ENCODE measurements at places on chromosomes 13 and 19.

DNA sequence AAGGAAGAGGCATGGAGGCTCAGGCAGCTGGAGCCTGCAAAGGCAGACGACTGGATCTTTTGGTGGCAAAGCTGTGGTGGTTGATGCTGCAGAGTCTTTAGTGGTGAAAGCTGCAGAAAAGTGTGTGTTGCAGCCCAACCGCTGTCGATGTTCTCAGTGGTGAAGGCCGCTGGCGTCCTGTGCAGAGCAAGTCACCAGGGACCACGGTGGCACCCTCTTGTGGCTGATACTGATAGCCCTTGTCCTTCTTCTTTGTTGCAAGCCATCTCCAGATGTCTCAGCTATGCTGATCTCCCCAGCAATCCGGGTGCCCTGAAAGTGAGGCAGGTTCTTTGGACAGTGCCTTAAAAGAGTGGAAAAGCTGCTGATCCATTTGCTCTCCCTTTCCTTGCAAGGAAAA, 610.9 kb upstream of the PCDH9 start:
- no peak overlapping the region for H3K4me3 ChIP-seq
- no peaks in the 10 kb centered on the region for H3K4me1 ChIP-seq
- H3K36me3 ChIP-seq = no peaks in the 10 kb centered on the region
- H3K27me3 ChIP-seq = no peaks in the 10 kb centered on the region
- no peak for DNase-seq

- no peak for DNase-seq
- no peaks in the 10 kb centered on the region for H3K27me3 ChIP-seq
- no peaks in the 10 kb centered on the region for H3K36me3 ChIP-seq
- H3K4me1 ChIP-seq = no peaks in the 10 kb centered on the region
- H3K4me3 ChIP-seq = no peak overlapping the region
- no peak overlapping the region for H3K27ac ChIP-seq
Observed at GRCh38 chr19:29978080-29978479, 36.0 kb downstream of the URI1 start.

DNA sequence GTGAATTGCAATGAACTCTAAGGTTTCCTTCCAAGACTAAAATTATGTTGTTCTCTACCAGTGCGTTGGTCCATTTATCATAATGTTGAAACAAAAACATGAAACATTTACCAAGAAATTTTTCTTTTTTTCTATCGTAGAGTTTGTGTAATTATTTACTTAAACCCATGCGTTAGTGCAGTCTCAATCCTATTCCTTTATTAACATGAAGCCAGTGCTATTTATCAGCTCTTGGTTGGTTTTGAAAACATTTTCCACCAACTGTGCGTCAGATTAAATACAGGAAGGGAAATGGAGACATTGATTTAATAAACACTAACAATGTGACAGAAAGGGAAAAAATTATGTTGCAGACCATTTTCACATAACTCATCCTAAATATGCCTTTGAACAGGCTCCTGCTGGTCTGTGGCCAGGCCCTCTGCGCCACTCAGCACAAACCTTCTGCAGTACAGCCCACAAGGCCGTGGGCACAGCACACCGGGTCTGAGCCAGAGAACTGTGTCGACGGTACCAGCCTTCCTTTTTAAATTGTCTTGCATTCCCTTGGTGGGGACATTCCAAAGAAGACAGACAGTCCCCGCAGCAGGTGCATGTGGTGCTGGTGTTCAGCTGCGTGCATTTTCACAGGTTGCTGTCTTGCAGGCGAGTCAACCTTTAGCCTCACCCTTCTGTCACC, 135.8 kb downstream of the SHISA2 start:
- no peaks in the 10 kb centered on the region for H3K4me1 ChIP-seq
- peaks cover 72% of the 10 kb centered on the region for H3K27me3 ChIP-seq
- H3K27ac ChIP-seq = no peak overlapping the region
- no peak overlapping the region for H3K4me3 ChIP-seq
- no peaks in the 10 kb centered on the region for H3K36me3 ChIP-seq
- no peak for DNase-seq

GRCh38 chr13:101576977-101577376, 124.5 kb downstream of the ITGBL1 start:
- H3K36me3 ChIP-seq = no peaks in the 10 kb centered on the region

GRCh38 chr13:75792526-75793187, 156.5 kb downstream of the LMO7 start:
- H3K4me3 ChIP-seq = no peak overlapping the region
- H3K36me3 ChIP-seq = no peaks in the 10 kb centered on the region
- H3K27ac ChIP-seq = no peak overlapping the region

DNA sequence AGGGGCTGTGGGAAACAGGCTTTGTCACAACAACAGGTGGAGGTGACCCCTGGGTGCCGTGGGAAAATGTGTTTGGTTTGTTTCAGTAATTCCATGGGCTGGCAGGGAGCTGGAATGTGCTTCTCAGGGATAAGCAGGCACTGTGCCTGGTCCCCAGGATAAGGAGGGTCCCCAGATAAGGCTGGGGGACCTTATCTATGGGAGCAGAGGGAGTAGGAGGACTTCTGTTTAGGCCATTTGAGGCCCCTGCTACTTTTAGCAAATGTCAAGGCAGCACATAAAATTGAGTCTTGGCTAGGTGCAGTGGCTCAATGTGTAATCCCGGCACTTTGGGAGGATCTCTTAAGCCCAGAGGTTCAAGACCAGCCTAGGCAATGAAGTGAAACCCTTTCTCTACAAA, 59.5 kb downstream of the KCNC3 start:
- no peak for DNase-seq
- H3K27ac ChIP-seq = no peak overlapping the region

GRCh38 chr19:43584484-43584883, 8.9 kb downstream of the PINLYP start:
- H3K27ac ChIP-seq = no peak overlapping the region
- no peaks in the 10 kb centered on the region for H3K36me3 ChIP-seq
- no peaks in the 10 kb centered on the region for H3K27me3 ChIP-seq
- DNase-seq = no peak
- no peak overlapping the region for H3K4me3 ChIP-seq

- DNase-seq = no peak
- no peak overlapping the region for H3K27ac ChIP-seq
- H3K27me3 ChIP-seq = no peaks in the 10 kb centered on the region
- no peaks in the 10 kb centered on the region for H3K4me1 ChIP-seq
Observed at GRCh38 chr13:101341464-101341863, 74.8 kb downstream of the NALCN start.

DNA sequence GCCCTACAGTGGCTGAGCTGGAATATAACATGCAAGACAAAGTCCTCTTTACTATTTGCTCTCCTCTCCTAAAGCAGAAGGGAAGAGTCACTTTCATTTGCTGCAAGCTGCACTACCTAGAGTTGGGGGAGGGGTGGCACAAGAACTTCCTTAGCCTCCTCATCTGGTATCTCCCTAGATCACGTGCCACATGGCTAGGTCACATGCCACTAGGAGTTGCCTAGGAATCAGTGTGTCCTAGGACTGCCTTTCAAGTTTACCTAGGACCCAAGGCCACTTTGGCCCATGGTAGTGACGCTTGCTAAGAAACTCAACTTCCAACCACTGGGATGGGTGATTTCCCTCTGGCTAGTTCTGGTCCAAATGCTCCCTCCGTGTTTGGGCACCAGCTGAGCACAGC, 625.2 kb downstream of the DIAPH3 start:
- H3K4me3 ChIP-seq = no peak overlapping the region
- no peak for DNase-seq
- H3K4me1 ChIP-seq = peaks cover 2% of the 10 kb centered on the region
- no peaks in the 10 kb centered on the region for H3K27me3 ChIP-seq

DNA sequence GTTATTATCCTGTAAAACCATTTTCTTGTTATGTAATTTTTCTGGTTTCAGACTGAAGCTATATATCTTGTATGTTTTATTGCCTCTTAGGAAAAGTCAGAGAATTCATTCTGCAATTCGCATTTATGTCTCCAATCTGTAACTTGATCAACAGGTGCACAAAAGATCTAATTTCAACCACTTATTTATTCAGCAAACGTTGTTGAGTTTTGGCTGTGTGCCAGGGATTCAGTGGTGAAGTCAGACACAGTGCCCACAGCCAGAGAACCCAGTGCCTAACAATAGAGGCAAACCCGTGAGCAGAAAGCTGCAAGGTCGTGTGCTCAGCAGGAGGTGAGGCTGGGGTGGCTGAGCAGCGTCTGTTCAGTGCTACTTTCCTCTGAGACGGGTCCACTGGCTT, 119.5 kb upstream of the MCF2L start:
- no peak overlapping the region for H3K4me3 ChIP-seq
- no peaks in the 10 kb centered on the region for H3K27me3 ChIP-seq
- no peak for DNase-seq
- H3K36me3 ChIP-seq = peaks cover 12% of the 10 kb centered on the region
- no peak overlapping the region for H3K27ac ChIP-seq

Data from HCT116 (cell line).